ENCODE measurements at places on chromosomes 16 and 17.

GRCh38 chr17:6392609-6393350 is 42.1 kb downstream of the AIPL1 start:
- DNase-seq = no peak

GRCh38 chr16:88534638-88535190 is 35.5 kb upstream of the ZC3H18 start:
- DNase-seq = no peak

DNA sequence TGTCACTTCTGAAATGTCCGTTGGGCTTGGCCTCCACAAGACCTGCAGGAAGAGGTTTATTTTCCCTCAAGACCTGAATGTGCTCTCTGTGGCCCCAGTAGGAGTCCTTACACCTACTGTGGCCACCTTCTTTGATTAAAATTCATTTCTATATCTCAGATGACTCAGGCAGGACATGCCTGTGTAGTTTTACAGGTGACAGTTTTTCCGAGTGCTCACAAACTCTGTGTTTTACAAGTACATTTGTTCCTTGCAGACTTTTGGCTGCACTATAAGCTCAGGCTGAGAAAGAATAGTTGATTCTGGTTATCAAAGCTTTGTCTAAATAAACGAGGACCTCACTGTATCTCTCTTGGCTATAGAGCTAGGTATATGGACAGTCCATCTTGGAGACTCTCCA is 257.1 kb downstream of the MAP2K4 start:
- no peak for DNase-seq

DNA sequence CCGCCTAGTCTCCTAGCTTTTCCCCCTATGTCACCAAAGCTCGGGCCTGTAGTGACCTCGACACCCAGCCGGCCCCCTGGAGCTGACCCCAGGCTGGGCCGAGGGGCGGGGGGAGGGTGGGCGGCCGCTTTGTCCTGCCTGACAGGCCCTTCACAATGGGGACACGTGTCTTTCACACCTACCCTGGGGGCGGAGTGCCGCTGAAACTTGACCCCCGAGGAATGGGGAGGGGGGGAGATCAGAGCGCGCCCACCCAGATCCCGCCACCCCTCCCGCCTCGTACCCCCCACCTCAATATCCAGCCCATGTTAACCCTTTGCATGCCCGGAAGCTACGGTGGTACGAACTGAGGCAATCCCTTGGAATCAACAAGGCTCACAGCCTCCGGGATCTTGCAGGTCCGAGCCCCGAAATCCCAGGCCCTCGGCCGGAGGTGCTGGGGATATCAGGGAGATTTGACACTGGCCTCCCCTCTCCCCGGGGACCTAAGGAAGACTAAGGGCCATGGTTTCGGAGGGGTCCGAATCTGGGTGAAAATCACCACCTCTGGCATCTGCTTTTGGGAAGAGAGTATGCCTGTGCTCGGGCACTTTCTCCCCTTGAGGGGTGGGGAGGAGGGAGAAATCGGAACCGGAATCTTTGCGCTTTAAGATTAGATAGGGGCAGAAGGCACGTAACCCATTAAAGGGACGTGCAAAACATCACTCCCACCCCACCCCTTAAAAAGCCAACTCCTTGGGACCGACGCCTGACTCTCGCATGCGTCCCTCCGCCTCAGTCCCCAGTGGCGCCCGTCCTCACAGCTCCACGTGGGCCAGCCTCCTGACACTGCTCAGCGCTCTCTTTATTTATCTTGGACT is 2.6 kb downstream of the NOG start:
- no peak for DNase-seq

DNA sequence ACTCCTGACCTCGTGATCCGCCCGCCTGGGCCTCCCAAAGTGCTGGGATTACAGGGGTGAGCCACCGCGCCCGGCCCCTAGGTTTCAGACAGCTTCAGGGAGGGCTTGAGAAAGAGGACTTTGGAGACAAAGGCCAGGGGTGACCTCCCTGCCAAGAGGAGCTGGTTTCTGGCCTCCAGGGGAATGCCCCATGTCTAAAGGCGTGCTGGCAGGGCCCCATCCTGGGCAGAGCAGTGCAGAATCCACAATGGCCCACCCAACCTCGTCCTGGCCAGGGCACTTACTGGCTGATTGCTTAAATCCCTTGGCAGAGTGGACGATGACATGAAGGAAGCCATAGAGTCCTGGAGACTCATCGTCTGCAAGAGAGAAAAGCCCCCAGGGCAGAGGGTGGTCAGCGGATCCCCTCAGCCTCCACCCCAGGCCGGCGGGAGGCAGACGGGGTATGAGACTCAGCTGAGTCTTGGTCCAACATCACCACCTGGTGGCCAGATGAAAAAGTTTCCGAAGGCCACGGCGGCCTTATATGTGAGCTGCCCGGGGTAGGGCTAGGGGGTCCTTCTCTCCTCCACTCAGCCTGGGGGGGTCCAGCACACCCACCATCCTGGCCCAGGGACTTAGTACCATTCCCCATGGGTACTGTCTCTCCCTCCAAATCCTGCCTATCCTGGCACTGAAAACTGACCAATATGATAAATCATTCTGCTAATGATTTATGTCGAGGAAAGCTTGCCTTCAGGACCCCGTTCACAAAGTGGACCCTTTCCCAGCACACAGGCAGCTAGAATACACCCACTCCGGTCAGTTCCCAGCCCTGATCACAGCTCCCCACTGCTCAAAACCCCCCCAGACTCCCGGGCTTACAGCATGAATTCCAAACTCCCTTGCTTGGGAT is 59.1 kb downstream of the TIMM22 start:
- peak; percentile 63 for DNase-seq

- no peak for DNase-seq
These were observed 50.5 kb downstream of the SYT17 start for GRCh38 chr16:19218581-19218980.

- no peak for DNase-seq
These were observed 112.4 kb downstream of the FTO start for GRCh38 chr16:53816211-53816836.

DNA sequence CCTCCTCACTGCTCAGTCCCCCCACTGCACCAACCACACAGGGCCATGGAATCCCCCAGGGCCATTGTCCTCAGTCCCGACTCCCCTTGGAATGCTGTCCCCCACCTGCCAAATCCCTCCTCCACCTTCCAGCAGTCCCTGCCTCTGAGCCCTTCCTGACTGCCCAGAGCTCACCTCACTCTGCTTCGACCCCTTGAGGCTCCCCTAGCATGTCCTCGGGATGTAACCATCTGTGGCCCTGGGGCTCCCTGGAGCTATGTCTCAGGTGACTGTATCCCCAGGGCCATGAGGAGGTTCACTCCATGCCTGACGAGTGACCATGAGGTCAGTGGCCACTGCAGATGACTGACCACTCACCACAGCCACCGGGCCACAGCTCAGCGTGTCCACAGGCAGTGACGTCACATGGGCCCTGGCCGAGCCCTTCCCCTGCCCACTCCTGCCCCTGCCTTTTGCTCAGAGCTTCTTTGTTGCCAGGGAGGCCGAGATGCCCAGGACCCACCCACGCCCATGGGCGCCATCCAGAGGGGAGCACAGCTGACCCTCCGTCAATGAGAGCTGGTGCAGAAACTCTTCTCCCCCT is 7.7 kb upstream of the PIEZO1 start:
- no peak for DNase-seq

DNA sequence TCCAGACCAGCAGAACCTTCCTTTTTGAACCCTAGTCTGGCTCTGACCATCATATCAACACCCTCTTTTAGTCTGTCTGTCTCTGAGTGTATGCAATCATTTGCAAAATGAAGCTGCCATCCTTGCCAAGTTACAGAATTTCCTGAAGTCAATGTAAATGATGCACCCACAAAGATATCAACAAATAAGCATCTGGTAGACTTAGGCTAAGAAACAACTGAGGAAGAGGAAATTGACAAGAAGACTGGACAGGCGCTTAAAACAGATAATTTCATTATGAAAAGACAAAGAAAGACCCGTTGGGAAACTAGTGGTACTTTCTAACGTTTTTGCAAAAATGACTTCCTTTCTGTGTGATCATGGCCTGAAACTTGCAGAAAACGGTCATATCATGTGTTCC is 24.7 kb upstream of the CIITA start:
- DNase-seq = no peak

DNA sequence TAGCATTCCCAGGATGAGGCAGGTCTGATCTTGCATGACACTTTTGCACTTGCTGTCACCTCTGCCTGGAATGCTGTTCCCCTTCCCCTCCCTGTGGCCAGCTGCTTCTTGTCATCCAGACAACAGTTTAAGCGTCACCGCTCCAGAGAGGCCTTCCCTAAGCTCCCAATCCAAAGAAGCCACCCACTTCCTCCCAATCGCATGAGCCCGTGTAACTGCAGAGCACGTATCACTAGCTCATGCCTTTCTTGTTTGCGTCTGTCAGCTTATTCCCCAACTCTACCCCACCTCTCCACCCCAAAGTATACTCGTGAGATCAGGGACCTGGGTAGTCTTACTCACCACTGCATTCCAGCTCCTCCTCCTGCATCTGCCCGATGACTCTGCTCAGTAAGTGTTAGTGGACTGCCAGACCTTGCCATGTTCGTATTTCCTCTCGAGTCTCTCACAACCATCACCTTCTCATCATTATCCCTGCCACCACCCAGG is 92.8 kb downstream of the GAS7 start:
- no peak for DNase-seq

DNA sequence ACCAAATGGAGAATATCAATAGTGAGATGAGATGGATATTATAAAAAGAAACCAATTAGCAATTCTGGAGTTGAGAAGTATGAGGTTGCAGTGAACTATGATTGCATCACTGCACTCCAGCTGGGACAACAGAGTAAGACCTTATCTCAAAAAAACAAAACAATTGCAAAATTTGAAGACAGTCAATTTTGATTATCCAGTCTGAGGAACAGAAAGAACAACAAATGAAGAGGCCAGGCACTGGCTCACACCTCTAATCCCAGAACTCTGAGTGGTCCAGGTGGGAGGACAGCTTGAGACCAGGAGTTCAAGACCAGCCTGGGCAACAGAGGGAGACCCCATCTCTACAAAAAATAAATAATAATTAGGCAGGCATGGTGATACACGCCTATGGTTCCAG is 35.0 kb downstream of the USP32 start:
- no peak for DNase-seq

GRCh38 chr16:30748634-30749445 is 615 bp downstream of the PHKG2 start:
- DNase-seq = no peak

DNA sequence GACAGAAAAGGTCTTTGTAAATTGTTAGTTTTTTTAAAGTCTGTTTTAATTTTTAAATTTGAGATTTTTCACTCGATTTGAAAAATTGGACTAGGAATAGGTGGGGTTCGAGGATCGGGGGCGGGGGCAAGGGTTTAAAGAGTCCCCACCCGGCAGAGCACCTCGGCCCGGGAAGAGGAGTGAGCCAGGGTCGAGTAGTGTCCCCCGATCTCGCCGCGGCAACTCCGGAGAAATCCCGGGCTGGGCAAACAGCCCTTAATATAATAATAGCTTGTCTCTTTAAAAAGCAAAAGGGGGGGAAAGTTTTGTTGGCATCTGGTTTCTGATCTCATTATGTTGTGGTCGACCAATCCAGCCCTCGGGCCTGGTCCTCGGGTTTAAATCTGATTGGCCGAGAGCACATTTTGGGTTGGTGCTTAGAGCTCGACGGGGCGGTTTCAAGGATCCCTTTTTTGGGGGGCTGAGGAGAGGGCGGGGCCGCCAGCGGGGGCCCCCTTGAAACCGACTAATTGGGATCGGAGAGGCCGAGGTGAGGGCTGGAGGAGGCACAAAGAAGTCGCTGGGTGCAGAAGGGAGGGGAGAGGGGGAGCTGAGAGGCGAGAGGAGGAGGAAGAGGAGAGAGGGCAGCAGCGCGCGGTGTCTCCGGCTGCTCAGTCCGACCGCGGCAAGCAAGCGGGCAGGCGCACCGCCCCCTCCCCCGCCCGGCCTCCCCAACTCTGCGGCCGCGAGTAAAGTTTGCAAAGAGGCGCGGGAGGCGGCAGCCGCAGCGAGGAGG is at the start of gene FZD2:
Gene FZD2, plus strand, starts transcription at position 653 of the 775 bp plus-strand sequence. CDS start 205 bp downstream, outside the sequence.
- peak; percentile 95 for DNase-seq
